ENCODE measurements at places on chromosomes 16 and 17. TPM values are rescaled to one million over a fixed set of nuclear protein-coding genes. Genes with fewer than 3 reads are reported as not detected.

DNA sequence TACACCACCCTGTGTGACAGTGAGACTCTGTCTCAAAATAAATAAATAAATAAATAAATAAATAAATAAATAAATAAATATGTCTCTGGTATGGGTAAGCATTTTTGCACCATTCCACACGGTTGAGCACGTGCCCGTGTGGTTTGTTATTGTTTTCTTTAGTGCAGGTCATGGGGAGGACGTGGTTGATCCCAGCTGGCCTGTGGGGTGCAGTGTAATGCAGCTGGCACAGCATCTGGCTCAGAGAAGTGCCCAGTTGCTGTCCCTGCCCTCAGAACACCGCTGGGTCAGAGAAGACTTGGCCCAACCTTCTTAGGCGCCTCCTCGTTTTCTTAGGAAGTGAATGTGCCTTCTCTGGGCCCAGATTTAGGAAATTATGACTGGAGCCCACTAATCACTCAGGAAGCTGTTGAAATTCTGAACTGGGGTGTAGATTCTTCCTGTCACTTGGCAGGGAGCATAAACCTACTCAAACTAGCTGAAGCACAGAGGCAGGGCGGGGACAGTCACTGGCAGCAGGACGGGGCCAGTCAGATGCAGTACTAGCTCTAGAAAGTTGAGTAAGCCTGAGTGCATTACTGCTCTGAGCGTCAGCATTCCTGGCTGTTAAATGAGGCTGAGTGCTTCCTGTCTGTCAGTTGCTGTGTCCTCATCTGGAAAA lies 85.9 kb downstream of the SNX29 start:
- peaks cover 4% of the 10 kb centered on the region for H3K4me1 ChIP-seq
- H3K27me3 ChIP-seq: no peaks in the 10 kb centered on the region
- no peak for DNase-seq
- H3K36me3 ChIP-seq: no peaks in the 10 kb centered on the region
- H3K27ac ChIP-seq: no peak overlapping the region

DNA sequence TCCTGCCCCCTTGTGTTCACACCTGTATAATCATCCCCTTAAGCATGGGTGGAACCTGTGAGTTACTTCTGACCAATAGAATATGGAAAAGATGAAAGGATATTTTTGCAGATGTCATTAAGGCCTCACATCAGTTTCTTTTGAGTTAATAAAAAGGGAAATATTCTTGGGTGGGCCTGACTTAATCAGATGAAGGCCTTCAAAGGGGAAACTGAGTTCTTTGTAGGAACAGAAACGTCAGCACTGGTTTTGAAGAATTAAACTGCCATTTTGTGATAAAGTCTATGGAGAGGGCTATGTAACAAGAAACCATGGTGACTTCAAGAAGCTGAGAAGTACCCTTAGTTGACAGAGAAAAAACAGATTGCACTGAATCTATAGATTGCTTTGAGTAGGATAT lies 168.7 kb upstream of the CNTNAP4 start:
- no peaks in the 10 kb centered on the region for H3K36me3 ChIP-seq
- no peaks in the 10 kb centered on the region for H3K4me1 ChIP-seq

- peaks cover 42% of the 10 kb centered on the region for H3K4me1 ChIP-seq
- DNase-seq: peak; percentile 75
- peak overlapping the region; percentile 99 for H3K4me3 ChIP-seq
Observed at GRCh38 chr17:17042851-17043460, 699 bp downstream of the MPRIP start.

Gene PTGES3L
- total RNA-seq: 0.66 TPM

All from activated CD4-positive, alpha-beta T cell treated with anti-CD3 and anti-CD28 coated beads, Interleukin-2, amount 10 ng/mL, durations not matched to agents 24 days and 14 days (primary cell).